Fibroblast of mammary gland (primary cell): ENCODE measurements at places on chromosomes 1 and 21.

DNA sequence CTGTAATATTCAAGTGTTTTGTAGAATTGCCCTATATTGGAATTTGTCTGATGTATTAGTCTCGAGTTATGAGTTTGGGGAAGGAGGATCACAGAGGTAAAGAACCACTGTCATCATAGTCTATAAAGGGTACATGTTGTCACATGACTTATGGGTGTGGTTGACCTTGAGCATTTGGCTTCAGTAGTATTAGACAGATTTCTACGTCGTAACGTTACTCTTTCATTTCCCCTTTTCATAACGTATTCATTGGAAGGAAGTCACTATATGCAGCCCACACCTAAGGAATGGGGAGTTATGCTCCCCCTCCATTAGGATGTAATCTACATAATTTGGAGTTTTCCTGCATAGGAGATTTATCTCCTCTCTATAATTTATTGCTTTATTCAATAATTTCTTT lies 110.1 kb upstream of the VAV3 start:
- no peak for DNase-seq

DNA sequence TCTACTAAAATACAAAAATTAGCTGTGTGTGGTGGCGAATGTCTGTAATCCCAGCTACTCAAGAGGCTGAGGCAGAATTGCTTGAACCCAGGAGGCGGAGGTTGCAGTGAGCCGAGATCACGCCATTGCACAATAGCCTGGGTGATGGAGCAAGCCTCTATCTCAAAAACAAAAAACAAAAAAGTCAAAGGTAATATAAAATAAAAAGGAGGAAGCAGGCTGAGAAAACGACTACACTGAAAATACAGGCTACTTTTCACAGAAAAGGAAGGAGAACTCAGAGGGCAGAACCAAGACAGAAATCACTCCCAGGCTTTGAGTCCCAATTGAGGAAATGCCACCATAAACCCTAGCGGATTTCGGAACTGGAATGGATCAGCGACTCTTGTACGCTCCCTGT lies 5.9 kb upstream of the A3GALT2 start:
- no peak for DNase-seq

- peak; percentile 91 for DNase-seq
Measured at GRCh38 chr1:234611225-234611846, 1.4 kb upstream of the IRF2BP2 start.

- DNase-seq = no peak
Measured at GRCh38 chr1:185432948-185433347, 115.9 kb upstream of the IVNS1ABP start.

- DNase-seq = peak; percentile 47
Measured at GRCh38 chr1:85134583-85135391, 66.0 kb downstream of the SYDE2 start.

- DNase-seq = no peak
Measured at GRCh38 chr21:24131056-24131455, 1476.2 kb downstream of the MRPL39 start.

- DNase-seq = no peak
Measured at GRCh38 chr21:31938330-31939301, 65.8 kb downstream of the HUNK start.

DNA sequence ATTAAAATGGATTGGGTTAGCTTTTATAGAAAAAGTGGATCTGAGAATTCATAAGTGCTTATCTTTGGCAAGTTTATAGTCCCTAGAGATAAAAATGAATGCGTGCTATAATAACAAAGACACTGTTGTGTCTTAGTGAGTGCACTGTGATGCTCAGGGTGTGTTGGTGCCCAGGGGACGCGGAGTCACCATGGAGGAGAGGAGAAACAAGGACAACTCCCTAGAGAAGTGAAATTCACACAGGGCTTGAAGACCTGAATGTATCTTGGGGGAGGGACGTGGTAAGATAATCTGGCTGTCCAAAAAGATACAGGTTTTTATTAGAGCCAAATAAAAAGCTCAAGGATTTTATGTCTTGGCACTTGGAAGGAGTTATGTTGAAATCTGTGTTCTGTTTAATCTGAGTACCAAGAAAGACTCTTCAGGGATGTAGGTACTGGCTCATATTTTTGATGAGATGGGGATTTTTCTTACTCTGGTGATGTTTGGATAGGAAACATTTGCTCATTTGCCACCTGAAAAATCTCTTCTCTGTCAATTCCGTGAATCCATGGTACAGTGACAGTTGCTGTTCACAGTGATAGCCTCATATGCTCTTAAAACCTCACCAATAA lies 9.6 kb downstream of the SMYD2 start:
- DNase-seq = no peak

DNA sequence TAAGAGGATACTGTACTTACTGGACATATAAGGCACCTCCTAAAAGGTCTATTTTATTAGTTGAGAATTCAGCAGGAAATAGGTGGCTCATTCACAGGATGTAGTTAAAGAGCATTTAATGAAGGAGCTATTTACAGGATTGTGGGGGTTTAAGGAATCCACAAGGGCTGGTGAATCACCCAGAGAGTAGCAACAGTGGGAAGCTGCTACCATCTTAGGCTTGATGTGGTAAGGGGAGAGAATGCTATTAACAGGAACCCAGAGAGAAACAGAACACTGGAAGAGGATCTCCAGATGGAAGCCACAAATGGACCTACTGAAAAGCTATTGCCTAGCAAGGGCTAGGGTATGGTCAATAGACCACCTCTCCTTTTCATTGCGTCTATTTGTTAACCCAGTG lies 52.0 kb upstream of the COL11A1 start:
- DNase-seq = no peak

DNA sequence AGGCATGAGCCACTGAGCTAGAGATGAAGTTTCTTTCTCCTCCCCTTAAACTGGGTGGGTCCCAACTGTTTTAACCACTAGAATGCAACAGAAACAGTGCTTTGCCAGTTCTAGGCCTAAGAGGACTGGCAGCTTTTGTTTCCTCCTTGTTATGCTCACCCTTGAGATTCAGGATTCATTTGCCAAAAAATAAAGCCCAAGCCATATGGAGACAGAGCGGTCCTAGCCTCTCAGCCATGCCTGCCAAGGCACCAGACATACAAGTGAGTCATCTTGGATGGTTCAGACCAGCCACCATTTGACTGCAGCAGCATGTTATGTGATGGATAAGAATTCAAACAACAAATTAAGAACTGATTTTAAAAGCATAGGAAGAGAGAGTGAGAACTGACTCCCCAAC lies 38.1 kb upstream of the STUM start:
- peak; percentile 38 for DNase-seq

- DNase-seq = no peak
Measured at GRCh38 chr1:68255301-68255700, 23.0 kb upstream of the WLS start.

DNA sequence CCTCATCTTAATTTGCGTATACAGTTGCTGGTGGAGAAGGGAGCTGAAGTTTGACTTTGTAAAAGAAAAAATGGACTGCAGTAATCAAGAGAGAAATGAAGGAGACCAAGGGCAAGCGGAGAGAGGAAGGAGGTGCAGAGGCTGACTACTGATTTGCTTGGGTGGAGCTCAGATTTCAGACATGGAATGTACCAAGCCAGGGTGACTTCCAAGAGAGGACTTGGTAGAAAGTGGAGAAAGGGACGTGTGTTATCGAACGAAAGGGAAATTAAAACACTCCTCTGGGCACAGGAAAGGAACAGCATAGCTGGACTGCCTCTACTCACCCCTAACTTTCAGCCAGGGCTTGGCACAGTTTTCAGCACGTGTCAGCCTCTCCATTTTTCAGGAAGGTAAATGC lies 15.1 kb upstream of the HEATR1 start:
- no peak for DNase-seq

- no peak for DNase-seq
Measured at GRCh38 chr1:231674575-231674974, 48.0 kb downstream of the DISC1 start.

DNA sequence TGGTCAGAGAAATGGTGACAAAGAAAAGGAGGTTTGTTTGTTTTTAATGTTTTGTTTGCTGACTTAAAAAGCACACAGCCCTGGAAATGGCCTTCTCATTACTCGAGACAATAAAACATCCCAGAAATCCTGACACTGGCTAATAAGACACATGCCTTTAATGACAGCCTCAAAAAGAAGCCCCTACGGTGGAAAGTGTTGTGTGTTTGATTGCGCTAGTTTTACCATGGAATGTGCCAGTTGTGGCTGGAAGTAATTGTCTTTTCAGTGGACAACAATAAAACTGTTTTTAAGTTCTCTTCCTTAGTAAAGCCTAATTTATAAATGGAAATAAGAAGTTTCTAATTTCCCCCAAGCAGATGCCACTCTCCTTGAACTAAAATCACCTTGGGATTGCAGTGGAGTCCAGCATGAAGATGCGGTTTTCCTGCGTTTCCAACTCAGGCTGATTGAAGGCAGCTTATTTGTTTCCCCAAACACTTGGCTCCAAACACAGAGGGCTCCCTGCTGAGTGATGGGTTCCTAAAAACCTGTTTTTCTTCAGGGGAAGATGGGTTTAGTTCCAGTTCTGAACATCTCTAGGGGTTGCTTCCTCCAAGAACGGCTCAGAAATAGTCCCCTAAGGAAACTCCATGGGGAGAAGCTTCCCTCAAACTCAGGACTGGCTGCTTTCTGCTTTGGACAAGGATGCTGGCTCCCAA lies 54.3 kb downstream of the CD247 start:
- no peak for DNase-seq

GRCh38 chr1:15283526-15283925 lies 36.5 kb downstream of the FHAD1 start:
- DNase-seq = peak; percentile 16

GRCh38 chr1:188386161-188386560 lies 1557.4 kb downstream of the PLA2G4A start:
- no peak for DNase-seq

DNA sequence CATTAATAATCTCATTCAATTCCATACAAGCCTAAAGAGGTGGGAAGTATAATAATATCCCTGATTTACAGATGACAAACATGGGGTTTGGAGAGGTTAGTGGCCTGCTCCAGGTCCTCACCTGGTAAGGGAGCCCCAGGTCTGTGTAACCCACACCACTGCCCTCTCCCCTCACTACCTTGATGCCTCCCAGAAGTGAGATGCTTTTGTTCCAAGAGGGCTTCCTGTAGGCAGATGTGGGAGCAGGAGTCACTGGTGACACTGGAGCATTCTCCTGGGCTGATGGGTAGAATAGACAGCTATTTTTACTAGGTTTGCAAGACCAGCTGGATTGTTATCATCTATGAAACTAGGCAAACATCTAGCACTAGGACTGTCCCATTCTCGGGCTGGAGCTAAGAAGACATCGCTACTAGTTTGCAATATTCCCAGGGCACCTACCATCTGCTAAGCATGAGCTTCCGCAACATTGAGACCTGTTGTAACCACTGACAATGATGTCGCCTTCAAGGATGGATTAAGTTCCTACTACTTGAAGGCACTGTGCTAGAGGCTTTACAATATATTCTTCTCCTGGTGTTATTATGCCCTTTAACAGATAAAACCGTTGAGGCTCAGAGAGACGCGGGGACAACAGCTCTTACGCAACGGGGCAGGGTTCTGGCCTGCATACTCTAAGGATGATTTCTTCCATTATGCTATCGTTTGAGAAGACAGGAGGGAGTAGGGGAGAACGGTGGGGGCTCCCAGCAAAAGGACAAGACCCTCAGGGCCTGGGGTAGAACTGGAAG lies 35.0 kb downstream of the BATF3 start:
- no peak for DNase-seq

- peak; percentile 31 for DNase-seq
Measured at GRCh38 chr1:172040466-172040865, 199.2 kb downstream of the DNM3 start.

GRCh38 chr1:167878372-167879160 lies 35.4 kb downstream of the ADCY10 start:
- no peak for DNase-seq

GRCh38 chr1:10267921-10268320 lies 57.6 kb downstream of the KIF1B start:
- DNase-seq = no peak

DNA sequence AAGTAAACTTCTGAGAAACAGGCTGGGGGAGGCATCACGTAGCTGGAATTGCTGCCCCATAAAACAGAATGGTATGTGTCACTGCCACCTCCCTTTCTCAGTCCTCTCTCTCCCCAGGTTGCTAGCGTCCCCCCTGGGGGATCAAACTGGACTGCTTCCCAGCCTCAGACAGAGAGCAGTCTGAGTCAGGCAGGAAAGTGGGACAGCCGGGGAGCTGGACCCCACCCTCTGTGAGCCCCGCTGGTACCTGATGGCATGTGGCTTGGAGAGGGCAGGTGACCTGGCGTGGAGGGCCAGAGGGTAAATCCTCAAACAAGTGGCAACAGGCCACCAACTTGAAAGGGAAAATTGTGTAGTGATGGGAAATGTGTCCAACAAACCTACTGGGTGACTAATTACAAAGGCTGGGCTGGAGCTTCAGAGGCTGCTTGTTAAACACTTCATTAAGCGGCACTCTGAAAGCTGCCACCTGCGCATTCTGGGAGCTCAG lies 1.0 kb upstream of the SFN start:
- DNase-seq = peak; percentile 28

- DNase-seq = no peak
Measured at GRCh38 chr21:36075171-36075570, 5.3 kb downstream of the CBR1 start.

GRCh38 chr1:42732126-42732680 lies 7.8 kb downstream of the CLDN19 start:
- peak; percentile 77 for DNase-seq

DNA sequence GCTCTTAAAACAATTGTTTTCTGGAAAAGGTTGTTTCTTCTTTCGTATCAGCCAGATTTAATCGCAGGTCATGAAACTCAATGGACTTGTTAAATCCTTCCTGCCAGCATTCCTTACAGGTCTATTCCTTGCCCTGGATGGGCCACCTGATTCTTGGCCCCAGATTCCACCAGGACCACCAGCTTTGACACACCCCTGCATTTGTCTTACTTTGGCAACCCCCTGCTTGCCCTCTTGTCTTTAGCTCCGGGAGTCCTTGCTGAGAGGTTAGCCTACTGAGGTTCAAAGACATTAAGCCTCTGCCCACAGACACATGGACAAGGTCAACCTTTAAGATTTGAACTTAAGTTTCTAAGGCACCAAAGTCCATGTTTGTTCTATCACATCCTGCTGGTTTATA lies 27.1 kb upstream of the DAB1 start:
- no peak for DNase-seq

DNA sequence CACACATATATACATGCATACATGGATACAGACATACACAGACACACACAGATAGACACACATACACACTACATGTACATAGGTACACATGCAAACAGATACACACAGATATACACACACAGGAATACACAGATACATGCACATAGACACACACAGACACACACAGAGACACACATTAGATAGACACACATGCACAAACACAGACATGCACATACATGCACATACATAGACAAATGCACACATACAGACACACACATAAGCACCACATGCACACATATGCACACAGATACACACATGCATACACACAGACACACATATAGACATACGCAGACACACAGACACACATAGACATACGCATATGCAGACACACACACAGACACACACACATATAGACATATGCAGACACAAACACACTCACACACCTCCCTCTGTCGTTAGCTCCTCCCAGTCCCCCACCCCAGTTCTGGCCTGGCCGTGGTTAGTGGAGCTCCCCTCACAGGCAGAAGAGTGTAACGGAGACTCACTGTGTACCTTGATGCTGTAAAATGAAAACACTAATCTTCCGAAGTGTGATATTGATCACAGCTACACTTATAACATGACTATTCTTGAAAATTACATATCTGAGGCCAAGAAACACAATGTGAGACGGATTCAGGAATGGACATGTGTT lies 7.6 kb downstream of the UBASH3A start:
- no peak for DNase-seq
